ENCODE measurements at places on chromosomes 16 and 17.
A peak's percentile ranks its signal among the peaks of the same experiment; 100 is the strongest.

DNA sequence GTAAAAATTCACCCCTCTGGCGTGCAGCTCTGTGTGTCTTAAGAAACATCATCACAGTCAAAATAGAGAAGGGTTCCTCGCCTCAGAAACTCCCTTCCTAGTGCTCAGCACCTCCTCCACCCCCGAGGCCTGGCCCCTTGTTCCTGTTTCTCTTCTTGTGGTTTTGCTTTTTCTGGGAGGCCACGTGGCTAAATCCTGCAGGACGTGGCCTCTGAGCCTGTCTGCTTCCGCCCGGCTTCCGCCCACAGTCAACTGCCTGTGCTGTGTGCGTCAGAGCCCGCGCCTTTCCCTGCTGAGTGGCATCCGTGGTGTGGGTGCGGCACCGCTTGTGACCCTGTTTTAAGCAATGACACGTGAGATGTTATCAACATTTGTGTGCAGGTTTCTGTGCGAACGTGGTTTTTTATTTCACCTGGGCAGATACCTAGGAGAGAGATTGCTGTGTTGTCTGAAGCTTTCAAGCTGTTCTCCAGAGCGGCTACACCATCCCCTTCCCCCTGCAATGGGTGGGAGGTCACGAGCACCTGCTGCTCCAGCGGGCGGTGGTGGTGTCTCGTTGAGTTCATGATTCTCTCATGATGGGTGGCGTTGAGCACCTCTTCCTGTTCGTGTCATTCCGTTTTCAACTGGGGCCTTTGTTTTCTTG, 21.7 kb downstream of the ACSF3 start:
- H3K4me3 ChIP-seq: no peak overlapping the region
- peaks cover 3% of the 10 kb centered on the region for H3K36me3 ChIP-seq
- no peaks in the 10 kb centered on the region for H3K27me3 ChIP-seq
- peak; percentile 67 for DNase-seq
- peak overlapping the region; percentile 32 for H3K27ac ChIP-seq

GRCh38 chr16:5451641-5452040, 354.0 kb upstream of the EEF2KMT start:
- no peaks in the 10 kb centered on the region for H3K4me1 ChIP-seq
- H3K4me3 ChIP-seq: no peak overlapping the region
- no peak for DNase-seq
- H3K27ac ChIP-seq: no peak overlapping the region
- no peaks in the 10 kb centered on the region for H3K27me3 ChIP-seq

DNA sequence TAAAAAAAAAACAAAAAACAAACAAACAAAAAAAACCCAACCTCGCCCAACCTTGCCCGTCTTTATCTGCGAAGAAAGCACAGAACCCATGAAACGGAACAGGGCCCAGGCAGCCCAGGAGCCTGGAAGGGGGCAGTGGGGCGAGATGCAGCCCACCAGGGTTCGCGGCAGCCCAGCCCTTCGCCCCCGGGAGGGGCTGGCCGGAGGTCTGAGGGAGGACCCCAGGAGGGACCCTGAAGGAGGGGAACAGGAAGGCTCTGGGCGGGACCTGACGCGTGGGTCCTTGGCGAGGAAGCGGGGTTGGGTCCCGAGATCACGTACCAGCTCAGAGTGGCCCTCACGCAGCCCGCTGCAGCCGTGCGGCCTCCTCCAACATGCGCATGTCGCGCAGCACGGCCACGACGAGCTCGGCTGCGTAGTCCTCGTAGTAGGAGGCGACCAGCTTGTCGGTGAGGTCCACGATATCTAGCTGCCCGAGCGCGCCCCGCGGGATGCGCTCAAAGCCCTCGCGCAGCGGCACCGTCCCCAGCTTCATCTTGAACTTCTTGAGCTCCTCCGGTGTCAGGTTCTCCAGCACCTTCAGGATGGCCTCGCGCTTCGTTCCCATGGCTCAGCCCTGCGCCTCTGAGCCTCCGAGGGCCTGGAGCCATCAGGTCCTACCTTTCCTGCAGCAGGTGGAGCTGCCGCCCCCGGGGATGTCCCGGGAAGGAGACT, at the start of gene PYDC1:
Gene PYDC1 (minus strand): TSS at position 714 of the 714 bp plus-strand sequence. CDS start 107 bp downstream, at position 607.
- H3K27ac ChIP-seq: no peak within 1 kb of the TSS
- H3K36me3 ChIP-seq: no peaks in the 10 kb centered on the region
- H3K4me1 ChIP-seq: peaks cover 11% of the 10 kb centered on the region
- H3K27me3 ChIP-seq: peaks cover 32% of the 10 kb centered on the region
- no peak for DNase-seq
- H3K4me3 ChIP-seq: peak within 1 kb of the TSS; percentile 44

DNA sequence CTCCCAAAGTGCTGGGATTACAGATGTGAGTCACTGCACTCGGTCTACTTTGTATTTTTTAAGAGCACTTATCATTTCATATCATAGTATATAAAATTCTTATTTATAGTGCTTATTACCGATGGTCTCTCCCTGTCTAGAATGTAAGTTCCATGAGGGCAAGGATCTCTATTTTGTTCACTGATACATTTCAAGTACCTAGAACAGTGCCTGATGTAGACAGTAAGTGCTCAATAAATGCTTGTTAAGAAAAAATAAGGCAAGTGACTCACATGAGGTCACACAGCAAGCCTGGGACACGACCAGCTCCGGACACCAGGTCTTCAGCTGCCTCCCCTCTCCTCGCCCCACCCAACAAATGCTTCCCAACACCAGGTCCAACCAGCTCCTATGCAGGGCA, 23.9 kb downstream of the TRPV3 start:
- H3K4me1 ChIP-seq: no peaks in the 10 kb centered on the region
- DNase-seq: no peak
- no peaks in the 10 kb centered on the region for H3K27me3 ChIP-seq
- H3K36me3 ChIP-seq: no peaks in the 10 kb centered on the region
- no peak overlapping the region for H3K4me3 ChIP-seq
- H3K27ac ChIP-seq: no peak overlapping the region

Measured in colonic mucosa (tissue), 4 donors.